ENCODE measurements at places on chromosomes 3 and 15. TPM values are rescaled to one million over a fixed set of nuclear protein-coding genes. Genes with fewer than 3 reads are reported as not detected.

GHRL gene
- polyA plus RNA-seq = 1.5 TPM

INSYN1 gene
- polyA plus RNA-seq = 17.1 TPM

MCF2L2 gene
- 1.5 TPM for polyA plus RNA-seq

UBAP1L gene
- 5.2 TPM for polyA plus RNA-seq

BCL2A1 gene
- polyA plus RNA-seq = 0.21 TPM

- DNase-seq = no peak
Observed at GRCh38 chr3:102161384-102162006, 273.3 kb upstream of the ZPLD1 start.

ANKRD63 gene
- 0.17 TPM for polyA plus RNA-seq

- DNase-seq = no peak
Observed at GRCh38 chr3:184532940-184533732, 28.4 kb upstream of the EPHB3 start.

DNA sequence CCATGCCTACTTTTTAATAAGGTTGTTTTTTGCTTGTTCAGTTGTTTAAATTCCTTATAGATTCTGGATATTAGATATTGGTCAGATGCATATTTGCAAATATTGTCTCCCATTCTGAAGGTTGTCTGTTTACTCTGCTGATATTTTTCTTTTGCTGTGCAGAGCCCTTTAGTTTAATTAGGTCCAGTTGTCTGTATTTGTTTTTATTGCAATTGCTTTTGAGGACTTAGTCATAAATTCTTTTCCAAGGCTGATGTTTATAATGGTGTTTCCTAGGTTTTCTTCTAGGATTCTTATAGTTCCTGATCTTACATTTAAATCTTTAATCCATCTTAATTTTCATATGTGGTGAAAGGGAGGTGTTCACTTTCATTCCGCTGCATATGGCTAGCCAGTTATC, 77.4 kb downstream of the PTPRG start:
- DNase-seq = no peak

- no peak for DNase-seq
Observed at GRCh38 chr3:176293276-176293675, 904.0 kb downstream of the TBL1XR1 start.

CCR5 gene
- polyA plus RNA-seq = 0.11 TPM

GRCh38 chr15:75142499-75142898, 59.2 kb upstream of the C15orf39 start:
- no peak for DNase-seq

LDHAL6B gene
- not detected for polyA plus RNA-seq

GRCh38 chr3:107850681-107851080, 240.2 kb downstream of the CD47 start:
- DNase-seq = no peak

SCAANT1 gene
- 1.7 TPM for polyA plus RNA-seq

DNA sequence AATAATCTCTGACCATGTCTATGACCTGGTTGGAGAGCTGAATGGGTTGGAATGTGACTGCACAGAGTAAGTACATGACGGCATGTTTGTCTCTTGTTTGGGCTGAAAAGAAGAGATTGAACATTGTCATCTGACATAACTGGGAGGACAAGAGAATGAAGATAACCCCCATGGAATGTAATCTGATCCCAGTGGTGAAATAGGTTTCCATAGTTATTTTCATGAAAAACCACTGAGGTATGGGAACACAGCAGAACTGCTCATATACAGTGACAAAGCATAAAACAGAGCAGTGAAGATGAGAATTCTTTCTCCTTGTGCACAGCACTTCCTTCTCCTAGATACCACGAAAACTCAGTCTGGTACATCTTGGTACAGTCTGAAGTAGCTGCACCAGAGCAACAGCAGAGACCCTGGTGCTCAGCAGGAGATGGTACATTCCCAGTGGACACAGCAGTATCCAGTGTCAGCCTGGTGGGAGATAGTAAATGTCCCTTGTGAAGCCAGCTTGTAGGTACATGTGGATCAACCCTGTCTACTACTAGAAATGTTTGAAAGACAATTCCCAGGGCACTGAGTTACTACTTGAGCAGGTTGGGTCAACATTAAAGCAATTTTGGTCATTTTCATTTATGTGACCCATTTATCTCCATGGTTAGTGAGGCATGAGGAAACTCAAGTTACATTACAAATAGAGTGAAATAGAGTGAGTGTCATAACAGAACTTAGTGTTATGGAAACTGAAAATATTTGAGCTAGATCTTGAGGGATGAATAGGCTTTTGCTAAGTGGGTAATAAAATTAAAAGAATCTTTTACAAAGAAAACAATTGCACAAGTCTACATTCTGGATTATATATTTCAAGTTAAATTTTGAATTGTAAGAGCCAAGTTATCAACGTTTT, 178.3 kb downstream of the SUCNR1 start:
- no peak for DNase-seq

DNA sequence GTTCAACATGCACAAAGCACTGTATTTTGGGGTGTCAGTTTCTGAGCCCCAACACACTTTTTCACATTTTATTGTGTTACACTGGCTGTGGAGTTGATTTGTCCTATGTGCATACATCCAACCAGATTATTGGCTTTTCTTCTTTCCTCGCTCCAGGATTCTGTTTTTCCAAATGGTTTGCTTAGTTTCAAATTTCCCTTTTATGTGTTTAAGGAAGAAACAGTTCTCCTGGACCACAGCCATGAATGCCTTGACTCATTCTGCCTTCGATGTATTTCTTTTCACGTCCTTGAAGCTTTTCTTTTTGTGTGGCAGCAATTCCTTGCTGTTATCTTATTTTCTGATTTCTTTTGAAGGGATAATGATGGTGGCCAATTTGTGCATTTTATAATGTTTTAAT, 53.8 kb downstream of the CACNA2D3 start:
- no peak for DNase-seq

DNA sequence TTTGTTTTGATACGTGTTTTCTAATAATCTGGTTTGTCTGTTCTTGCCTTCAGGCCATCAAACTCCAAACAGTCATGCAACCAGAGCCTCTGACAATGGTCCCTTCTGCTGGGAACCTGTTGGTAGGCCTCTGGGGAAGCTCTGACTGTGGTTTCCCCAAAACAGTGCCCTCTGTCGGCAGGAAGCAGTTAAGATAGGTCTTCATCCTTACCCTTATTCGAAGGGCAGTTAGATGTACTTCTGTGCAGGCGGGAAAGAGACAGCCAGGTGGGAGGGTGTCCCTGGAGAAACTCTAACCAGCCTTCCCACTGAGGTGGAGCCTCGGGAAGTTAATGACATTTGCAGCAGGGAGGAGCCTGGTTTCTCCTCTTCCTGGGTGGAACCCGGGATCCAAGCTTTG, 81.6 kb upstream of the CHMP2B start:
- DNase-seq = no peak
